Activated CD8-positive, alpha-beta memory T cell treated with anti-CD3 and anti-CD28 coated beads for 48 hours (primary cell): ENCODE measurements at places on chromosomes 3 and 15.

GRCh38 chr15:66236806-66237375, 16.7 kb downstream of the MEGF11 start:
- no peak for DNase-seq

DNA sequence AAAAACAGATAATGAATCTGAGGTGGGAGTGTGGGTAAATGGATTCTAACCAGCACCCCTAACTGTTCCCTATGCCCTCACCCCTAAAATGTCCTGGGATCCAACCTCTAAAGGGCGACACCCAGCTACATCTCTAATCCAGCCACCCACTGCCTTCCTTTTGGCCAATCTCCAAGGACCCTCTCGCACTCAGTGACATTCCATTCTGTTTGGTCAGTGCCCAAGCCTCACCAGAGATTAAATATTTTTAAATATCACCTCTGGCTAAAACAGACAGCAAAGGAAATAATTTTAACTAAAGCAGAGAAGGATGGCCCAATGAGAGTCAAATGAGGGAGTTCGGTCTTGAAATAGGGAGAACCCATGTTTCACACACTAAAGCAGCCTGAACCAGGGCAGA, 19.9 kb upstream of the SCN10A start:
- no peak for DNase-seq

GRCh38 chr3:40192628-40193027, 116.9 kb upstream of the EIF1B start:
- no peak for DNase-seq

- DNase-seq: no peak
Measured at GRCh38 chr3:177647341-177647740, 450.1 kb upstream of the TBL1XR1 start.

GRCh38 chr15:84736375-84736774, 12.0 kb upstream of the ZNF592 start:
- DNase-seq: no peak

GRCh38 chr3:73086071-73086494, 24.6 kb downstream of the EBLN2 start:
- no peak for DNase-seq

- DNase-seq: no peak
Measured at GRCh38 chr3:168820810-168821415, 725.2 kb upstream of the GOLIM4 start.

- no peak for DNase-seq
Measured at GRCh38 chr3:16482194-16482769, 31.2 kb downstream of the RFTN1 start.

DNA sequence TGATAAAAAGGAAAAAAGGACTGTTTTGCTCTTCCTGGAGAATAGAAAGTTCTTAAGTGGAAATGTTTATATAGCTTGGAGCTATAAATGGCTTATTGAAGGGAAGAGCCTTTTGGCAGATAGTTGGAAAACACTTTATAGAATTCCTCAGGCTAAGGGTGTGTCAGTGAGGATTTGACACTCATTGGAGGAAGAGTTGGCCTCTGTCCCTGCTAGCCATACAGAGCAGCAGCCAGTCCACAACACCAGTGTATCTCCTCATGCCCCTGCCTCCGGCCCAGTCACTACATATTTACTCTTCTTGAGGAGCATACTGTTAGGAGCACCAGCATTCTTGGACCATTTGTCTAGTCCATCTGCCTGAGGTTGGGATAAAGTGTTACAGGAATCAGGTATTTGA, 36.2 kb downstream of the KLHL18 start:
- DNase-seq: no peak

- no peak for DNase-seq
Measured at GRCh38 chr15:29309139-29309538, 39.5 kb upstream of the NSMCE3 start.

- DNase-seq: no peak
Measured at GRCh38 chr15:41692049-41692448, 31.8 kb downstream of the MGA start.

DNA sequence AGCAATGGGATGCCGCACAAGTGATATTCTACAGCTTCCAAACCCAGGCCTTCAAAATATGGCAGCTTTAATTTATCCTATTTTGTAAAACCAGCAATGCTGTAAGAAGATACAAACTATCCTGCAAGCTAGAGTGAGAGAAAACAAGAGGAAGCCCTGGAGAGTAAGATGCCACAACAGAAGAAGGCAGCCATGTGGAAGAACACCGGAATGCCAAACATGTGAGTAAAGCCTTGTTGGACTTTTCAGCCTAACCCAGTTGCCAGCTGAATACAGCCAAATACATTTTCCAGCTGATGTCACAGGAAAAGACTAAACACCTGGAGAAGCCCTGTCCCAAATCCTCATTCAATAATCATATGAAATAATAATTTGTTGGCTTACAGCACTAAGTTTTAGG, 1115.1 kb upstream of the CADM2 start:
- no peak for DNase-seq

- DNase-seq: no peak
Measured at GRCh38 chr15:50241684-50242450, 23.7 kb downstream of the HDC start.

DNA sequence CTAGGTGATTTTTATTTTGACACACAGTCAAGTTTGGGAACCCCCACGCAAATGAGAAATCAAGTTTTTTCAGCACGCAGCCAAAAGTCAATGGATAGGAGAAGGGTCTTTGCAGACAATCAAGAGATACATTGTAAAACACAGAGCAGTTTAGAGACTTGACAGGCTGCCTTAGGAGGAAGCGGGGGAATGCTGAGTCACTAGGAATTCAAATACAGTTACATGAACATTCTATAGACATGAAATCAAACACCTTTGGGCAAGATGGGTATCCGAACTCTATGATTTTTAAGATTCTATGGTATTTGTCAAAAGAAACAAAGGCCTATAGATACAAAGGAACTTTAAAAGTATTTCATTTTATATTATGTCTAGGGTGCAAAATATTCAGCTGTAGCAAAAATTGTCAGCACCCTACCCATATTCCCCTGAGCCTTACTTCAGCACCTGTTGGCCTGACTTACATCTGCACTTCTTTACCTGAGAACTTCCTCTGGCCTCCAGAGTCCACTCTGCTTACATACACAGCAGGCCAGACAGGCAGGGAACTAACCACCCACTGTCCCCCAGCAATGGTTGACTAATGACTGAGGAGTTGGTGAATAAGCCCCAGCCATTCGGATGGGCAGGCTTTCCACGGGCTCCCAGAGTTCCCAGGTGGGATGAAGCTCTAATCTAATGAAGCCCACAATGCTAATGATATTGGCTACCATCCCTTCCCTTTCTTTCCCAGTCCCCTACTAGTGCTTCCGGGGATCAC, 289.3 kb upstream of the RORA start:
- DNase-seq: no peak

DNA sequence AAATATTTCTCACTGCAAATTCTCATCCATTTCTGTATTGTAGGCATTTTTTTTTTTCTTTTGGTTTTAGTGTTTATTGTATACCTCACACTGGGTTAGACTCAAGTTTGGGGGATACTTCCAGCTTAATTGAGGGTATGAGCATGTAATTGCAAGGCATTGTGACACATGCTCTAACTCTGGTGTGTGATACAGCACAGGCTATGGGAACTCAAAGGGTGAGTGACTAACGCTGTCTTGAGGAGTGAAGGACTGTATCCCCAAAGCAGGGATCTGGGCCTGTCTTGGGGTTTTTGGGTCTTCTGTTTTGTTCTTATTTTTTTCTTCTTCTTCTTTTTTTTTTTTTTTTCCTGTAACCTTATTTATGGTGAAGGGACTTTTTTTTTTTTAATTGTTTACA, 26.9 kb downstream of the MAP2K1 start:
- no peak for DNase-seq

- no peak for DNase-seq
Measured at GRCh38 chr15:28961391-28961790, 75.6 kb downstream of the APBA2 start.

- no peak for DNase-seq
Measured at GRCh38 chr3:48208076-48208475, 15.2 kb upstream of the CAMP start.

- DNase-seq: no peak
Measured at GRCh38 chr3:42753757-42754156, 19.3 kb downstream of the CCDC13 start.

GRCh38 chr3:119588112-119588511, 8.8 kb downstream of the ADPRH start:
- DNase-seq: no peak

DNA sequence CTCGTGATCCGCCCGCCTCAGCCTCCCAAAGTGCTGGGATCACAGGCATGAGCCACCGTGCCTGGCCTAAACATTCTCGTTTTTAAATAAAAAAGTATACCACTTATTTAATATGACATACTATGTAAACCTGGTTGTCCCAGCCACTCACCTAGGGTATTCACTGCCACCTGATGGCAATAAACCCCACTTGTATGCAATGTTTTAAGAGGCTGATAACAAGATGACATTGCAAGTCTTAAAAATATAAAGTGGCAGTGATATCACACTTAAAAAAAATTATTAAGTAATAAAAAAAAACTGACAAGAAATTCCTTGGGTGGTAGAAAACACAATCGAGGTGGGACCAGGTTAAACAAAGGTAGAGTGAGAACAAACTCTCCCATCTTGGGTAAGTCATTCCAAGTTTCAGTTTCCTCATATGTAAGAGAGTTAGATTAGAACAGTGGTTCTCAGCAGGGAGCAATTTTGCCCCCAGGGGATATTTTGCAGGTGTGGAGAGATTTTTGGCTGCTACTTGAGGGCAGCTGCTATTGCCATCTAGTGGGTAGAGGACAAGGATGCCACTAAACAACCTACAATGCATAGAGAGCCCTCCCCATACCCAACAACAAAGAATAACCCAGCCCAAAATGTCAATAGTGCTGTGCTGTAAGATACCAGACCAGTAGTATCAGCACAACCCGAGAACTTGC, 14.5 kb downstream of the ARF4 start:
- DNase-seq: no peak

DNA sequence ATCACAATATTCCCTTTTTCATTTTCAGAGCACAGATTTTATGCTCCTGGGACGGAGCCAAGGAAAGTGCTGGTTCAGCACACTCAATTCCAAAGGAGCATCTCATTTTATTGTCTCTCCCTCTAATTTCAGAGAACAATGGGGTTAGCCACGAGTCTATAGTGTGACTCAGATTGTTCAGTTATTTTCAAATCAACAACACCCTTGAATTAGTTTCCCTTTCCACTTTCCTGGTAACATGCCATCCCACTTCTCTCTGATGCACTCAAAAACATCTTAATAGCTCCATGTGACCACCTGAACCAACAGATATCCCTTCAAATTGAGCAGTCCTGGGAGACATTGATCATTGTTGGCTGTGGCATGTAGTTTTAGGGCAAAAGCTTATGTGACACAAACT, 389.7 kb upstream of the MDFIC2 start:
- no peak for DNase-seq

DNA sequence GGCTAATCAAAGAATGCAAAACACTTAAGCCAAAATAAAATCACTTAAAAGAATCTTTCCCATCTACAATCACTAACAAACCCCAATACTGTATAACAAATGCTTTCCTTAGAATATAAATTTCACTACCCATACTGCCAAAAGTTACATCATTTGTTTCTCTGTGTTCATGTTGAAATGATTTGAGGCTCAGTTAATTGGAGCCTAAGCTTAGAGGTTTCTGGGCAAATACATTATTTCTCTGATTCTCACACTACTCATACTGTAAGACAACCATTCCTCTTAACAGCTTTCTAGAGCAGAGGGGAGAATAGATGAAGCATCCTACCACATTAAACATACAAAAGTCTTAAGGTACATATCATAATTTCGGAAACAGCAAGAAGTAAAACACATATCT, 2.1 kb downstream of the RIOX2 start:
- DNase-seq: no peak

GRCh38 chr3:9507586-9508578, 45.7 kb downstream of the LHFPL4 start:
- no peak for DNase-seq

GRCh38 chr3:174466471-174467054, 392.6 kb upstream of the NAALADL2 start:
- DNase-seq: no peak

DNA sequence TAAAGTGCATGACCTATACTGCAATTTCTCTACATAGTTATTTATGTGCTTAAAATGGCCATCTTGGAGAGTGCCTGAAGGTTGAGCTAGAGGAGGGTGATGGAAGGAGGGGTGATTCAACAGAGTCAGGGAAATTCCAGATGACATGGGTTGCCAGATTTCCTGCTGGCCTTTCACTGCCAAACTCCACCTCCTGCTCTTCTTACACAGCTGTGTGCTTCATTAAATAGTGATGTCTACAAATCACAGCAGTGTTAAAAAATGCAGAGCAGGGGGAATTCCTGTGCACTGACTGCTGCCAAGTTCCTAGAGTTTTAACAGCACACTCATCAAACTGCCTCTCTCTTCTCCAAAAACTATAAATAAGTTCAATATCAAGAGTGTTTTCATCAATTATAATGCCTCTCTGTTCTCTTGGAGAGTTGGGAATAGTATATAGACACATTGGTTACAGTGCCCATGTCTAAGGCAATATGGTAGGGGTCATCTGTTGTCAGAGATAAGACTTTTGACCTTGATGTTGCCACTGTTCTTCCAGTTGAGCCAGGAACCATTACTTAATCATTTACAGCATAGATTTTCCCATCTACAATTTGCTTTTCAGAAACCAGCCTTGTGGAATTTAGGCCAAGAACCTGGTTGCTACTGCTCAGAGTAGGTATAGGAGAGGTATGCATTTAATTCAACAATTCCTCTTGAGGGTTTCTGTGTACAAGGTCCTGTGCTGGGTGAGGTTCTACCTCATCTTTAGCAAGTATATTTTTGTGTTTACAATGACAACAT, 79.6 kb downstream of the TP63 start:
- DNase-seq: no peak

DNA sequence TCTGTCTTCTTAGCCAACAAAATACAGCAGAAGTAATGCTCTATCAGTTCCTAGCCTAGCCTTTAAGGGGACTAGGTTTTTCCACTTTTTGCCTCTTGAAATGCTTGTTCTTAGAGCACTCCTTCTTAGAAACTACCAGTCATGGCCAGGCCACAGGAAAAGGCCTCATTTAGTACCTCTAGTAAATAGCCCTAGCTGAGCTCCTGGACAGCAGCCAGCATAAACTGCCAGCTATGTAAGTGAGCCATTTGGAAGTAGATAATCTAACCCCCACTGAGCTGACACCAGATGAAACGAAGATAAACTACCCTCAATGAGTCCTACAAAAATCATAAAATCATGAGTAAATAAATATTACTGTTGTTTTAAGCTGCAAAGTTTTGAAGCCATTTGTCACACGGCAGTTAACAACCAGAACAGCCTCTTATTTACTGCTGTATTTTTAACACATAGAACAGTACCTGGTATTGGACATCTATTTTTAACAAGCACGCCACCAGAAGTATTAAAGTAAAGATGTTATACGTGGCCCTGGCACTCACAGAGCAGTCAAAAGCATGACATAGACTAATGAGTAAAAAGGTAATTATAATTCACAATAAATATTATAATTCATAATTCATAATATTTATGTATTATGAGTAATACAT, 12.0 kb downstream of the TBC1D5 start:
- DNase-seq: no peak

- no peak for DNase-seq
Measured at GRCh38 chr3:65878831-65879230, 159.9 kb downstream of the MAGI1 start.

GRCh38 chr3:190492966-190493365, 20.9 kb upstream of the IL1RAP start:
- DNase-seq: no peak

GRCh38 chr3:188452158-188452772, 298.3 kb downstream of the LPP start:
- DNase-seq: no peak
